Stimulated activated memory B cell treated with anti-CD40 and anti-IgM and Interleukin-4, amounts not matched to agents 10 μg/mL and 1 μg/mL and 100 μg/mL, for 72 hours (primary cell): ENCODE measurements at places on chromosomes 11 and 22.

DNA sequence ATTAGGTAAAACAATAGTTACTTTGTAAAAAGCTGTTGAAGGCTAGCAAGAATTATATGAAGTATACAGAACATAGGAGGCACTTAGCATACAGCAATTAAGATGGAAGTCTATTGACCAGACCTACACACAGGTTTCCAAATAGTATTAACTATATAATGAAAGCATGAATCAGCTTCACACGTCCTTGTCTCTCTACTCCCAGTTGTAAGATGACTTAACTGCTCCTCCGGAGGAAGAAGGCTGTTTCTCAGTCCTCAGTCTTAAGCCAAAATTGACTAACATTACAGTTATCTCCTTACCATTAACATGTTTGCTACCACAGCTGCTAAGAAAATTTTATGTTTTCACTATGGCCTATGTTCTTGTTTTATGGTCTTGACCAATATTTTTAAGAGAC lies 24.7 kb downstream of the SIK3 start:
- H3K27ac ChIP-seq, result peak overlapping the region; percentile 7
- ATAC-seq, result no peak
- no peaks in the 10 kb centered on the region for H3K27me3 ChIP-seq
- no peak overlapping the region for H3K4me3 ChIP-seq

GRCh38 chr11:43852057-43852636 lies 28.5 kb upstream of the ALKBH3 start:
- peak; percentile 55 for ATAC-seq
- no peak overlapping the region for H3K27ac ChIP-seq
- no peaks in the 10 kb centered on the region for H3K27me3 ChIP-seq

- no peak for ATAC-seq
- H3K27me3 ChIP-seq, result no peaks in the 10 kb centered on the region
- H3K27ac ChIP-seq, result no peak overlapping the region
- no peaks in the 10 kb centered on the region for H3K4me1 ChIP-seq
- no peak overlapping the region for H3K4me3 ChIP-seq
These were observed 52.9 kb downstream of the NCAPD3 start for GRCh38 chr11:134170919-134171281.

DNA sequence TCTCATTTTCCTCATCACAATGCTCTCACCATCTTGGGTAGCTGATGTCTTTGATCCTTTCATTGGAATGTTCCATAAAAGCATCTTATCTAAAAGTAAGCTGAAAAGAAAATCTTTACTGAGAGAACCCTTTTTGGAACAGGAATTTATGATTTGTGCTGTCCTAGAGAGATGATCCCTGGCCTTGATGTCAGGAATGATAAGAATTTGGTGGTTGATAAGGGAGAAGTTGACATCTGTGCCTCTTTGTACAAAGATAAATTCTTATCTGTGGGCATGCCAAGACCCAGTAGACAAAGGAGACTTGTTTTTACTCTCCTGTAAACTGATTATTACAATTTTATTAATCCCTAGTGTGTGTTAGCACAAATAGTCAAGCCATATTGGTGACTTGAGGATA lies 36.9 kb downstream of the NAALAD2 start:
- H3K36me3 ChIP-seq, result no peaks in the 10 kb centered on the region
- H3K4me1 ChIP-seq, result no peaks in the 10 kb centered on the region
- no peaks in the 10 kb centered on the region for H3K27me3 ChIP-seq
- H3K4me3 ChIP-seq, result no peak overlapping the region
- H3K27ac ChIP-seq, result no peak overlapping the region

GRCh38 chr11:11731311-11732083 lies 109.7 kb upstream of the GALNT18 start:
- H3K4me1 ChIP-seq, result no peaks in the 10 kb centered on the region
- no peaks in the 10 kb centered on the region for H3K36me3 ChIP-seq
- no peak for ATAC-seq
- H3K27me3 ChIP-seq, result peaks cover 8% of the 10 kb centered on the region

GRCh38 chr11:112566124-112566523 lies 305.5 kb upstream of the PLET1 start:
- H3K4me3 ChIP-seq, result no peak overlapping the region
- peaks cover 31% of the 10 kb centered on the region for H3K27me3 ChIP-seq
- H3K27ac ChIP-seq, result no peak overlapping the region
- no peaks in the 10 kb centered on the region for H3K36me3 ChIP-seq
- ATAC-seq, result no peak
- no peaks in the 10 kb centered on the region for H3K4me1 ChIP-seq

DNA sequence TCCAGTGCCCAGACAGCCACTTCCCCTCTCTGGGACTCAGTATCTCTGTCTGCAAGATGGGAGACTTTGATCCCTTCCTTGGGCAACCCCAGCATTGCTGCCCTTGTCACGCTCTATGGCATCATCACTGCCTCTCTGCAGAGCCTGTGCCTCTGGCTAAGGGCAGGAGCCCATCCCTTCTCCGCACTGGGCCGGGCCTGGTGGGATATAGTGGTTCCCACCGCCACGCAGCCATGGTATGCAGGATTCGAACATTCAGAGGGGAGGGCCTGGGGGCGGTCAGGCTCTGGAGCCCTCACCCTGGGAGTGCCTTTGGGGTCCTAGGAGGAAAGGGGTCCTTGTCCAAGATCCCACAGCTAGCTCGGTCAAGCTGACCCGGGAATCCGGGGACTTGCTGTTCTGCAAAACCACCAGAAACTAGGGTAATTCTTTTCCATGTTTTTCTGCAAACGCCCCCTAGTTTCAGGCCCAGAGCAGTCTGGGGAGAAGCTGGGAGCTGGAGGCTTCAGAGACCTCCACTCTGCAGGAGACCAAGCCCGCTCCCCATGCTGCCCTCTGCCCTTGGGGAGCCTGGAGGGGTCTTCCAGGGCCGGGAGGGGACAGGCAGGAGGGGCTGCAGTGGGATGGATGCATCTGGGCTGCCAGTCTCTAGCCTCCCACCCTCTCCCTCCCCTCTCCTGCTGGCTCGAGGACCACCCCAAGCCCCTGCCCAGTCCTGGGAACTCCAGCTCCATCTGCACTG lies 24.4 kb upstream of the CBX7 start:
- H3K27me3 ChIP-seq, result peaks cover 2% of the 10 kb centered on the region
- H3K4me1 ChIP-seq, result peaks cover 32% of the 10 kb centered on the region
- no peak overlapping the region for H3K27ac ChIP-seq
- no peaks in the 10 kb centered on the region for H3K36me3 ChIP-seq
- ATAC-seq, result no peak

GRCh38 chr11:63883791-63884190 lies 33.2 kb downstream of the RCOR2 start:
- no peaks in the 10 kb centered on the region for H3K27me3 ChIP-seq
- ATAC-seq, result no peak
- peak overlapping the region; percentile 63 for H3K27ac ChIP-seq
- H3K36me3 ChIP-seq, result peaks cover 5% of the 10 kb centered on the region
- peaks cover 74% of the 10 kb centered on the region for H3K4me1 ChIP-seq
- H3K4me3 ChIP-seq, result no peak overlapping the region

DNA sequence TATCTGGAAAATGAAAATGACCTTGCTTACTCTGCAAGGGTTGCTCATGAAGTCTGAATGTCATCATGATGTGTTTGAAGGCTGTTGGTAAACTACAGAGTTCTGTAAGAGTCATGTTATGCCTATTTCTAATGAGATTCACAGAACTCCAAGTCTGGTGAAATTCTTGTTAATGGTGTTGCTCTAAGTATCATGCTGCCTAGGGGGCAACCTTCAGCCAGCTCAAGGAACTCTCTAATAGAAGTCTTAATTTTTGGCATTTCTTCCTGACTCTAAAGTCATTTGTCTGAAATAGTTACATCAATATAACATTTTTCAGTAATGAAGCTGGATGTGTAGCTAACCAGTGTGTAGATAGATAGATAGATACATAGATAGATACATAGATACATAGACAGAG lies 302.8 kb downstream of the FAT3 start:
- no peaks in the 10 kb centered on the region for H3K36me3 ChIP-seq
- H3K4me3 ChIP-seq, result no peak overlapping the region
- H3K27ac ChIP-seq, result no peak overlapping the region

- H3K4me3 ChIP-seq, result no peak overlapping the region
- no peak for ATAC-seq
- H3K4me1 ChIP-seq, result no peaks in the 10 kb centered on the region
- H3K27me3 ChIP-seq, result peaks cover 28% of the 10 kb centered on the region
These were observed 682.3 kb downstream of the TBC1D22A start for GRCh38 chr22:47444746-47445065.

- H3K4me1 ChIP-seq, result no peaks in the 10 kb centered on the region
- no peak overlapping the region for H3K4me3 ChIP-seq
- no peaks in the 10 kb centered on the region for H3K36me3 ChIP-seq
- H3K27me3 ChIP-seq, result peaks cover 53% of the 10 kb centered on the region
- H3K27ac ChIP-seq, result no peak overlapping the region
- ATAC-seq, result peak; percentile 25
These were observed 17.8 kb downstream of the PRR5L start for GRCh38 chr11:36313750-36314433.

DNA sequence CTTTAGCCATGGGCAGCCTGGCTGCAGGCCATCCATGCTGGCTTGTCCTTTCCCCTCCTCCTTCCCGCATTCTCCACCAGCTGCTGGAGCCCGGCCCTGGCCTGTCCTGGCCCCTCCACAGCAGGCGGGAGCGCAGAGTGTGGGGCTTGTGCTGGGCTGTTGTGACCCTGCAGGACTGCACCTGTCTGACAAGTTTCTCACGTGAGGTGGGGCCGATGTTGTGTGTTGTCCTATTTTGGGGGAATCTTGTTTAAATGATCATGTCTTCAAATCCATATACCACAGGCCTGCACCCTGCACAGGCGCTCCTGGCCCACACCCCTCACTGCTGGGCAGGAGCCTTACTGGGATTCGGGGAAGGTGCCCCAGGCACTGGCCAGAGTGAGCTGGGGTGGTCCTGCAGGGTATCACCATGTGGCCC lies 30.4 kb downstream of the TBC1D22A start:
- H3K36me3 ChIP-seq, result peaks cover 28% of the 10 kb centered on the region
- H3K4me3 ChIP-seq, result no peak overlapping the region
- no peak for ATAC-seq

DNA sequence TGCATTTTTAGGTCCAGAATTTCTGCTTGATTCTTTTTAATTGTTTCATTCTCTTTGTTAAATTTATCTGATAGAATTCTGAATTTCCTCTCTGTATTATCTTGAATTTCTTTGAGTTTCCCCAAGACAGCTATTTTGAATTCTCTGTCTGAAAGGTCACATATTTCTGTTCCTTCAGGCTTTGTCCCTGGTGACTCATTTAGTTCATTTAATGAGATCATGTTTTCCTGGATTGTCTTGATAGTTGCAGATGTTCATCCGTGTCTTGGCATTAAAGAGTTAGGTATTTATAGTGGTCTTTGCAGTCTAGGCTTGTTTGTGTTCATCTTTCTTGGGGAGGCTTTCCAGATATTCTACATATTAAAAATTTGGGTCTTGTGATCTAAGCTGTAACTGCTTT lies 694.8 kb upstream of the CCDC179 start:
- H3K27me3 ChIP-seq, result no peaks in the 10 kb centered on the region
- no peak overlapping the region for H3K27ac ChIP-seq
- no peak overlapping the region for H3K4me3 ChIP-seq

GRCh38 chr11:105203569-105204240 lies 64.1 kb upstream of the CARD18 start:
- H3K27me3 ChIP-seq, result no peaks in the 10 kb centered on the region
- no peaks in the 10 kb centered on the region for H3K36me3 ChIP-seq
- H3K27ac ChIP-seq, result no peak overlapping the region
- no peak overlapping the region for H3K4me3 ChIP-seq
- no peaks in the 10 kb centered on the region for H3K4me1 ChIP-seq
- ATAC-seq, result no peak
